ENCODE measurements at places on chromosomes 3 and 15.

DNA sequence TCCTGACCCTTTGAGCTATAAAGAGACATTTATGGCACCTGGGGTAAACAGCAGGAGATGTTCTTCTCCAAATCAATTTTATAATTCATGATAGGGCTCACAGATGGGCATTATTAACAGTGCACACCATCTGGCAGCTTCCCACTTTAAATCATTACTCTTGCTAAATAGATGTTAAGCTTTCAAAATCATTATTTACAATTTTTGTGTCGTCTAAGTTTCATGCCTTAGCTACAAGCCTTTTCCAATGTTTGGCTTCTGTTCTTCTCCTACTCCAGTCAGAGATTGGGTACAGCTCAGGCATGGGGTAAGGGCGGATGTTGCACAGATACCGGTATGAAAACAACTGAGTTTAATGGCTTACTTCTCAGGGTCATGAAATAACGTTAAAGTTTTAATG is 120.9 kb upstream of the PFN2 start:
- no peak for DNase-seq

DNA sequence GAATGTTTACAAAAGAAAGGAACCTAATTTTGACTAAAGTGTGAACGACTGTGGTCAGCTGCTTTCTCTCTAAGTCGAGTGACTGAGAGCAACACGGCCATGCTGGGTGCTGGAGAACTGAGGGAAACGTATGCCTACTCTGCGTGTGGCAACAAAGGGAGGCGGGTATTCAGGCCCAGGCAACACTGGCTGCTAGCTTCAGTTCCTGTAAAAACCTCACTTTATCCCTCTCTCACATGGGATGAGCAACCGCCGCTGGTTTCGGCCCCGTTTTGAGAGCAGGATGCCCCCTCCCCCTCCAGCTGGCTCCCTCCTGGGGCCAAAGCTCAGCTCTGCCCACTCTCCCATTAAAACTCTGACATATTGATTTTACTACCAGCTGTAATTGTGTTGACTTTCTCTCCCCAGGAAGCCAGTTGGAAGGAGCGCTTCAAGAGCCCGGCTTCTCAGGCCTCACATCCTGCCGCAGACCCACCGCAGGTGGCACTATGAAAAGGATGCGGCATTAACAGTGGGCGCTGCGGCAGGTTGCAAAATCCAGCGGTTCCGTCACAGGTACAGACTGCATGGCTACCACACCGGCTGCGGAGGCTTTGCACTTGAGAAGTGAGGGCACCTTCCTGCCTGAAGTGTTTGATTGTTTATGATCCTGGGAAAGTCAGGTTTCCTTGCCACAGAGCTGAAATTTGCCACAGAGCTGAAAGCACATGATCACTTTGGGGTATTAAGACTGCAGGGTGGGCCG is 12.7 kb downstream of the PLXND1 start:
- DNase-seq, result peak; percentile 83

DNA sequence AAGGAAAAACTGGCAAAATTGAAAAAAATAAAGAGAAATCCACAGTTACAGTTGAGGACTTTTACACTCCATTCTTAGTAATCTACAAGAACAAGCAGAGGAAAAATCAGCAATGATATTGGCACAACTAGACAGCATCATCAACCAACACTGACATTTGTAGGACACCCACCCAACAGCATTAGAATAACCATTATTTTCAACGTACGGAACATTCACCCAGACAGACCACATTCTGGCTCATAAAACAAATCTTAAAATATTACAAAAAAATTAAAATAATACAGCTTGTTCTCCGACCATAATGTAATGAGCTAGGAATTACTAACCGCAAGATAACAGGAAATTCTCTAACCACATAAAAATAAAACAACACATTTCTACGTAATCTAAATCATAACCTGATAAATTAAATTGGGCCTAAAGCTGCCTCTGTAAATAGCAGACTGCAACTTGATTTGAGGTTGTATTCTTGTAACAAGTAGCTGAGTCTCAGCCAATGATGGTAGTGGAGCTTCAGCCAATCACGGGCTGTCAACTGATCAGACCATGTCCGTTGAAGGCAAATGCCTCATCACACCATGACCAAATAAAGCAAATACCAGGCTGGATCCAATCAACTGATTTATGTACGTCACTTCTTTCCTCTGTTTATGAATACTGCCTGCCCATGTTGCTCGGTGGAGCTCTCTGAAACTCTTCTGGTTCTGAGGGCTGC is 9.2 kb downstream of the PLSCR4 start:
- no peak for DNase-seq

DNA sequence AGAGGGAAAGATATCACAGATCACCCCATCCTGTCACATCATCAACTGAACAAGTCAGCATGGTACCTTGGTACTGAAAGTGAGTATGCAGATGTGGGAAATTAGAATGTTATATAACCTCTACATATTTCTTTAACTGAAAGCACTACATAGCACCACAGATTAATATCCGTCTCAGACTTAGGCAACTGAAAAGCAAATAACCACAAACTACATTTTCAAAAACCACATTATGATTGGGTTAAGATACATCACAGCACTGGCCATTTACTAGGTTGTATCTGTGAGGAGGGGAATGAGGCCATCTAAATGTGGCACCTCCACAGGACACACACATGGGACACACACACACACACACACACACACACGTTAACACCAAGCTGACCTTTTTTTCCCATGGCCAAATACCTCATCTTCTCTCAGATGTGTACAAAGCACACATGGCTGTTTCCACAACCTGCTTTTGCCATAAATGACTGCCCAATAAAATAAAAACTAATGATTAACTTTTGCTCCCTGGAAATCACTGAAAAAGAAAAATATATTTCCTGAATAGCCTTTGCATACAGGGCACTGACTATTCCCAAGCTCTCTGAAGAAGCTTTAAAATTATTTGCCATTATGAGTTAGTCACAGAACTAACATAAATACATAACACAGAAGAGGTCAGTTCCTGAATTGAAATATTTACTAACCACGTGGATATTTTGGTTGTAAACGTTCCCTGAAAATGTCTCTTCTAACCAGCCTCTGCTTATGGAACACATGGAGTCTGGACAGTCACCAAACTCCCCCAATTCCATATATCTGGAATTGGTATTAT is 60.1 kb downstream of the SUMF1 start:
- peak; percentile 64 for DNase-seq

- no peak for DNase-seq
Measured at GRCh38 chr15:31335989-31336592, 9.5 kb downstream of the KLF13 start.

- DNase-seq, result peak; percentile 21
Measured at GRCh38 chr15:79431636-79432344, at the start of gene MINAR1. TSS of gene MINAR1 (plus strand) at chr15:79432336. CDS start at chr15:79456148, 23,812 bp downstream.

DNA sequence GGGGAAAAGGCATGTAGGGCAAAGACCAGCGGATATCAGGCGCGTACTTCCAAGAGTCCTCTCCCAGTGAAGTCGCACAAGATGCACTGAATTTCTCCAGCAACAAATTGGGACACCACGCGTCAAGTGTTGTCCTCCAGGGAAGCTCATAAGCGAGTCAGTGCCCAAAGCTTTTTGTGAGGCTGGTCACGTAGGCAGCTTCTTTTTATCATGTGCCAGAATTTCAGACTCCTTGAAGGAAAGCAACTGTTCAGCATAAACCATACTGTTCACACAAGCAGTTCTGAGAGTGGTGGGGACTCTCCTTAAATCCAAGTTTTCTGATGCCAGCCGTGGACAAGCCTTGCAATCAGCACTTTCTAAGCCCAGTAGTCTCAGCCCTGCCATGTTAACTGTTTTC is 10.1 kb upstream of the FSTL1 start:
- no peak for DNase-seq

Measured in activated CD4-positive, alpha-beta T cell treated with anti-CD3 and anti-CD28 coated beads, Interleukin-10, Interleukin-2, amounts not matched to agents 100 ng/mL and 50 ng/mL, durations not matched to agents 16 hours and 8 hours (primary cell).